Stimulated activated naive CD4-positive, alpha-beta T cell (primary cell): ENCODE measurements at places on chromosomes 3 and 15.

- DNase-seq = no peak
These were observed 86.6 kb downstream of the GAP43 start for GRCh38 chr3:115709931-115710330.

DNA sequence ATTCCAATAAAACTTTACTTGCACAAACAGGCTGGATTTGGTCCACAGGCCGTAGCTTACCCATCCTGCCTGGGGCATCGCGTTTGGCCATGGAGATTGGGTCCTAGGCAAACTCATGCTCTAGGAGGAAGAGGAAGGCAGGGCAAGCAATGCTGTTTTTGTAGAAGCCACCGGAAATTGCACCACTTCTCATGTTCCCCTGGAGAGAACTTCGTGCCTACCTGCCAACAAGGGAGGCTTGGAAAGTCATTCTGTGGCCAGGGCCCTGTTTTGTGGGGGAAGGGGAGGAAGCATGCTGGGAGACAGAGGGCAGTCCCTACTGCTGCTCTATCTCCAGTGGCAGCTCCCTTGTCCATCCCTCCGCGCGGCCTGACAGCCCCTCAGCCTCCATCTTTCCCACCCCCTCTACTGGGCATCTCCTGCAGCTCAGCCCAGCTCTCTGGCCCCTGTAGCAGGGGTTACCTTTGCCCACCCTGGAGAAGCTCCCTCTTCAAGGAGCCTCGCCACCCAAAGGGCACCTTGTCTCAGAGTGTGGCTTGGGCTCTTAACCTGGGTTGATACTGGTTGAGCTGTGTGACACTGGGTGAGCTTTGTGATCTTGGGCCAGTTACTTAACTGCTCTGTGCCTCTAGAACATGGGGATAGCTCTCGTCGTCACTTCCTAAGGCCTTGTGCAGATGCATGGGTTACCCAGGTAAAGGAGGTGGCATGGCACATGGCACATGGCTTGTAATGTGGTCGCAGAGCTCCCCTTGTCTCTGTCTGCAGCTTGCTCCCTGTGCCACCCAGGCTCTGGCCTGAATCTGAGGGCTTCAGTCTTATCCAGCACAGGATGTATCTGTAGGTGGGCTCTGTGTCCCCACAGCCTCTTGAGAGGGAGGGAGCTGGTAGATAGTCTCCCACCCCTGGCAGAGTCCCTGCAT, 6.1 kb downstream of the ABTB1 start:
- no peak for DNase-seq

DNA sequence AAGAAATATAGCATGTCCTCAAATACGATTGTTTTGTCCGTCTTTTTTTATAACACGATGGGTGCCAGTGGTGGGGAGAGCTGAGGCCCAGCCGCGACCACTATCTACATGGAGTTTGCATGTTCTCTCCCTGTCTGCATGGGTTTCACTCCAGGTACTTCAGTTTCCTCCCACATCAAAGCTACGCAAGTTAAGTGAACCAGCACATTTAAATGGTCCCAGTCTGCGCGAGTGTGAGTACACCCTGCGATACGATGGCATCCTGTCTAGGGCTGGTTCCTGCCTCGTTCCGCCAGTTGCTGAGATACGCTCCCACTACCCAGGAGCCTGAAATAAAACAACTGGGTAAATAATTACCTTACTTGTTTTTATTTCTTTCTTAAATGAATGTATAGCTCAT, 40.6 kb downstream of the ATP13A3 start:
- DNase-seq = no peak

GRCh38 chr3:187334904-187335303, 33.3 kb upstream of the RTP4 start:
- no peak for DNase-seq

DNA sequence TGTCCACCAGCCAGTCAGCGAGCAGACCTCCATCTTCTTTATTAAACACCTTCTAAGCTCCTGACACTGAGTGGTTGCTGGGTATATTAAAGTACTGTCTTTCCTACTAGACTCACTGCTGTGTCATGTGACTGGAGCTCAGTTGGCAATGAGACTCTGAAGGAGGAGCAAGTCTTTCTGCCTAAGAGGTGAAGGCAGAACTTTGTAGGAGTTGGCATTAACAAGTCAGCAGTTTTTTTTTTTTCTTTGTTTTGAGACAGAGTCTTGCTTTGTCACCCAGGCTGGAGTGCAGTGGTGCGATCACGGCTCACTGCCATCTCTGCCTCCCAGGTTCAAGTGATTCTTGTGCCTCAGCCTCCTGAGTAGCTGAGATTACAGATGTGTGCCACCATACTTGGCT, 62.2 kb downstream of the ABHD5 start:
- DNase-seq = no peak

DNA sequence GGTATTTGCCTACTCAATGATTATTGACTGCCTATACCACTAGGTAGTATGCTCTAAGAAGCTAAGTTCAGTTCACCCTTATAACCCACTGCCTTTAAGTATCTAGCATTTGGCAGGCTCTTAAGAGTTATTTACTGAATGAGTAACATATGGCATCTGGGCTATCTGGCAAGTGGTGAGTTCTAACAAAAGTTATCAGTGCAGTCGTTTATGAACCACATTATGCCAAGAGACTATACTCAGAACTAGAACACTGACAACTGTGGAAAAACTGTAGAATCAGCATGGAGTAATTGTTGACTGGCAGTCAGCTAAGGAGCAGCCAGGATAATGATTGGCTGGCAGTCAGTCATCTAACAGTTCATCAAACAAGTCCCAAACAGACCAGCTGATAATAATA, 25.8 kb downstream of the RAF1 start:
- DNase-seq = no peak
